ENCODE measurements at places on chromosomes 5 and 9.

- DNase-seq, result no peak
These were observed 1.5 kb downstream of the NDFIP1 start for GRCh38 chr5:142110046-142110531.

DNA sequence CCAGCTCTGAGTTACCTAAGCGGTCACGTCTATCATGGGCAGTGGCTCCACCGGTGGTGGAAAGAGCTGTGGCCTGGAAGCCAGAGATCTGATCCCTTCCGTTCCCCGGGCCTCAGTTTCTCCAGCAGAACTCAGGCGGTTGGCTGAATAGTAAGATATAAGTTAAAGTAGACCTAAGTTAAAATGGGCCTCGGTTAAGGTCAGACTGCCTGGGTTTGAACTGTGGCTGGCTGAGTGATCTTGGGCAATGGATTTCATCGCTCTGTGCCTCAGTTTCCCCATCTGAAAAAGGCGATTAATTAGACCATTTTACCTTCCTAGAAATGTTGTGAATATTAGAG lies 997 bp downstream of the COL15A1 start:
- DNase-seq, result no peak

- DNase-seq, result no peak
These were observed 3.2 kb upstream of the TMEM268 start for GRCh38 chr9:114607671-114608524.

DNA sequence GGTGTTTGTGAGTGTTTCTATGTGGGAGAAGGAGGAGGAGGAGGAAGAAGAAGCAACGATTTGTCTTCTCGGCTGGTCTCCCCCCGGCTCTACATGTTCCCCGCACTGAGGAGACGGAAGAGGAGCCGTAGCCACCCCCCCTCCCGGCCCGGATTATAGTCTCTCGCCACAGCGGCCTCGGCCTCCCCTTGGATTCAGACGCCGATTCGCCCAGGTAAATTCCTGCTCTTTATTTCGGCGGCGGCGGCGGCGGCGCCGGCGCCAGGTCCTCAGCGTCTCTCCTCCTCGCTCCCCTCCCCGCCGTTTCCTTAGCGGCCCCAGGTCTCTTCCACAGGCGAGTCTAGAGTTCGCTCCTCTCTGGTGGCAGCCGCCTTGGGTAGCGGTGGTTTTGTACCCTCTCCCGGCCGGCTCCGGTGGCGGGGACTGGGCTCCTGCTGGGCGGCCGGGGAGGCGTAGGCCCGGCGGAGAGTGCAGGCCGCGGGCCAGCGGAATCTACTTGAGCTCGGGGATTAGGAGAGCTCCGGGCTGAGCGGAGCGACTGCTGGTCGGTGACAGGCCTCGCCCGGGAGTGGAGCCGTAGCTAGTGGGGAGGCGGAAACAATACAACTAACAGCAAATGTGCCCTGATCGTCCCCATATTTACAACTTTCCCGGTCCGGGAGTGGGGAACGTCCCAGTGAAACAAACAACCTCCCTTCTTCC lies 547 bp downstream of the NIPBL start:
- DNase-seq, result no peak

- DNase-seq, result no peak
These were observed 111.0 kb upstream of the IL7R start for GRCh38 chr5:35745660-35746059.

GRCh38 chr5:63953217-63953616 lies 9.0 kb downstream of the HTR1A start:
- DNase-seq, result no peak

GRCh38 chr5:140152022-140152999 lies 22.7 kb upstream of the CYSTM1 start:
- DNase-seq, result no peak

GRCh38 chr5:172051643-172052339 lies 45.4 kb upstream of the FBXW11 start:
- no peak for DNase-seq

GRCh38 chr9:77997611-77998284 lies 33.9 kb downstream of the GNAQ start:
- DNase-seq, result no peak

DNA sequence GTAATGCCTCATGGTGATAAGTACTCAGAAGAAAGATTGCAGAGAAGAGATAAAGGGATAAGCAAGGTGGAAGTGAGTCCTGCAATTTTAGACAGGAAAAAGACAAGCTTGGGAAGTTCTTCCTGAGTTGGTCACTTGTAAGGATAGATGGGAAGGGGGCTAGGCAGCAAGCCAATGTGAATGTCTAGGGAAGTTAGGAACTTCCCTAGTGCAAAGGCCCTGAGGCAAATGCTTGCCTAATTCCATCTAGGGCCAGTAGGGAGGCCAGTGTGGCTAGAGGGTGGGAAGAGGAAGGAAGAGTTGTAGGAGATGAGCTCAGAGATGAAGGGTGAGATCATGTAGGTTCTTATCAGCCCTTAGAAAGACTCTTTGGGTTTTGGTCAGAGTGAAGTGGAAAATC lies 206.6 kb downstream of the MAT2B start:
- DNase-seq, result no peak

DNA sequence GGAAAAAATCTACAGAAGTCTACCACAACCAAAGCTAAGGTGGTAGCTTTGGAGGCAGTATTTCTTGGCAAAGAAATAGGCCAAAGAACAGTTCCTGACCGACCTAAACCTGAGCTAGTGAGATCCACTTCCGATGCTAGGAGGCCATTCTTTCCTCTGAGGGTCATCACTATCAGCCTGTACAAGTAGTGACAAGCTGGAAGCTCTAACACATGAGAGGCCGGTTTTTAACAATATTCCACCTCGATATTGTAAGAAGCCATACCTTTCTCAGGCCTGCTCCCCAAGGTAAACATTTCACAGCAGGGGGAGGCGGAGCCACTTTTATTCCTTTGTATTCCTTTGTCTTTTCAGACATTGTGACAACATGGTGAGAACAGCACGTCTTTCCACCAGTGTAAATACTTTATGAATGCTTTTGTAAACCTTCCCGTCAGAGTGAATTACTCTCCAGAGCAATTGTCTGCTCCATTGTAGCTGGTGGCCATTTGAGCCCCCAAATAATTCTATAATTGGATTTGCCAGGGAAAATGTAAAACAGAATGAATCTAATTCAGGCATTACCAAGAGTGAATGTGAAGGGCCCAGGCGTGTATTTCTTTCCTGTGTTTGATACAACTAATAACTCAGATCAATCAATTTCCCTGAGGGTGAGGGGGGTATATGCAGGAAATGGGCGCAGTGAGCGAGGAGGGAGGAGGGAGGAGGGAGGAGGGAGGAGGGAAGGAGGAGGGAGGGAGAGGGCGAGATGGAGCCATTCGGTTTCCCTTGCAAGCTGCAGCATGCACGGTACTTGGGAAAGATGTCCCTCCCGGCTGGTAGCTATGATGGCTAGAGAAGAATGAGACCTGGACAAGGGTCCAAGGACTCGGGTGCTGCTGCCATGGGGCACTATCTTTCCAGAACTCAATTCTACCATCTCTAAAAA lies 166.6 kb downstream of the CDK5RAP2 start:
- DNase-seq, result no peak

DNA sequence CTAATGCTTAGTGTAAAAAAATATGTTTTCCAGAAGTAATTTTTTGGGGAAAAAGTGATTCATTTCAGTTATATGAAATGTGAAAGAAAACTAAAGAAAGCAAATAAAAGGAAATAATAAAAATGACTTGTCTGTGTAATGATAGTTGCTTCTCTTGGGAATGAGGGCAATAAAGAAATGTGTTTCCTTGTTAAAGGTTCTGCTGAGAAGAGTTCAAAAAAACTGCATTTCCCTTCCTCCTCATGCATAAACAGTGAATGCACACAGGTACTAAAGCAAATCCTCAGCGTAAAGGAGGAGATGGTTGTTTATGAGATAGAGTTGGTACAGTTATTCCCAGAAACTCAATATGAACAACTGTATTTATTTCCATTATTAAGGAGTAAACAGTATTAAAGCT lies 307.6 kb downstream of the GLIS3 start:
- no peak for DNase-seq

DNA sequence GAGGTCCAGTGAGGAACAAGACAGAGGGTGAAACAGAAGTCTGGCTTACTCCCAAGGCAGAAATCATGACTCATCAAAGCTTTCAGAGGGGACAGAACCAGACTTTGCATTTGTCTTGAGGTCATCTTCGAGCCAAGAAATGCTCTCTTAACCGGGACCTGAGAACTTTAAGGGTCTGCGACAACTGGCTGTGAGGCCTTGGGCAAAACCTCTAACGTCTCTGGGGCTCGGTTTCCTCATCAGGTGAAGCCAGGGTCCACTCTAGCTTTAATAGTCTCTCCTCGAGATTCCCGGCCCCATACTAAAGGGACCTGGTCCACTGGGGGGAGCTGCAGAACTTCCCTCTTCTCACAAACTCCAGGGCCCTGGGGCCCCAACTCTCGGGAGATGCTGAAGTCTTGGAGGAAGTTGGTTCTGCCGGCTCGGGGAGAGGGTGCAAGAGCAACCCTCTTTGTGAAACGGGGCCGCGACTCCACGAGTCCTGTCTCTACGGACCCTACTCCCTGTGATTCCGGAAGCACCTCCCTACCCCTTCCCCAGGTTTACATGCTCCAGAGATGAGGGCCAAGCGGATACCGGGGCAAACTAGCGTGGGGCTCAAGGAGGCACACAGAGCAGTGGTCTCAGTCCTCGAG lies 2.6 kb downstream of the GLIS3 start:
- DNase-seq, result peak; percentile 68

- DNase-seq, result peak; percentile 82
These were observed 88.8 kb downstream of the NR3C1 start for GRCh38 chr5:143314659-143315058.

GRCh38 chr9:78692871-78693270 lies 395.9 kb downstream of the PSAT1 start:
- DNase-seq, result no peak

Data from non-pigmented ciliary epithelial cell (primary cell).